ENCODE measurements at places on chromosomes 7 and 10.

DNA sequence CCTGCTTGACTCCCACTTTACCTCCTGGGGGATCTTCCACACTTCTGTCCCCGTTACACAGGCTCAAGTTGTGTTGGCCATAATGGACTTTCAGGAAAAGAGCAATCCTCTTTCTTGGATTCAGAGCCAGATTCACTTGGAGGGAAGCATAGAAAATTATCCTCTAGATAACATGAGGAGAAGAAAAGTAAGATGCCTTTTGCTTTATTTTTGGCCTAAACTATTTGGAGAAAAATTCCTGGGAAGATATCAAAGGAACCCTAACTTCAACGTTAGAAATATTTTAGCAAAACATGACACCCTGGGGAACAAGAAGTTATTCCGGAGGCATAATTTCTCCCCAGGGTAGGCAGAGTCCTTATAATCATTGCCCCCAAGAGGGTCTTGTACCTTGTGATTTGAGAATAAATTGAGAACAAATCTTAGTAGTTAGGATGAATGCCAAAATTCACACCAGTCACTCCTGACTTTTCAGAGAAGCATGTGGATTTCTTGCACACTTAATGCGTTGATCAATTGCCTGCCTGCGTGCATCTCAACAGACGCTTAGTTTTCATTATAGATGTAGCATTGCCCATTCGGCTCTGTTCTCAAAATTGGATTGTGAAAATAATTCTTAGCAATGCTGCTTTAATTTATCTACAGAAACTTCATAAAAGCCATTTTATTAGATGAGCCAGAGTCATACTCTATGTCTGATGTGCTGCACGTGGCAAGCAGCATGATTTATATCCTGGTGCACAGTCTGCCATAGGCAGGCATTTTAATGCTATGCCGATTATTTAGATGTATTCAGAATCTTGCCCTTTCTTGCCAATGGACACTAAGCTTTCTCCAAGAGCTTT, 224.4 kb downstream of the C7orf25 start:
- DNase-seq: no peak

DNA sequence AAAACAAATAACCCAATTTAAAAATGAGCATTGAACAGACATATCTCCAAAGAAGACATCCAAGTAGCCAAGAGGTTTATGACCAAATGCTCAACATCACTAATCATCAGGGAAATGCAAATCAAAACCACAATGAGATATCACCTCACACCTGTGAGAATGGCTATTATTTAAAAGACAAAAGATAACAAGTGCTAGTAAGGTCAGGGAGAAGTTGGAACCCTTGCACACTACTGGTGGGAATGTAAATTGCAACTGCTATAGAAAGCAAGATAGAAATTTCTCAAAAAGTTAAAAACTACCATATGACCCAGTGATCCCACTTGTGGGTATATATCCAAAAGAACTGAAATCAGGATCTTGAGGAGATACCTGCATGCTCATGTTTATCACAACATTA, 49.5 kb downstream of the SGMS1 start:
- no peak for DNase-seq

GRCh38 chr10:133456041-133456951, 2.6 kb downstream of the SCART1 start:
- DNase-seq: no peak

- no peak for DNase-seq
These were observed 16.7 kb downstream of the GPRIN2 start for GRCh38 chr10:46539596-46540411.
